ENCODE measurements at places on chromosomes 1 and 21. TPM values are rescaled to one million over a fixed set of nuclear protein-coding genes. Genes with fewer than 3 reads are reported as not detected.

Gene LORICRIN
- total RNA-seq = not detected

Gene S100A5
- total RNA-seq = not detected

Gene DTL
- 20.7 TPM for total RNA-seq

Gene LHX8
- total RNA-seq = 1.6 TPM

Gene TMEM54
- total RNA-seq = 12.8 TPM

Gene ADGRB2
- 13.4 TPM for total RNA-seq

Gene RRAGC
- total RNA-seq = 29.2 TPM

Gene MROH7
- total RNA-seq = 7.5 TPM

Gene RIPK4
- 8.8 TPM for total RNA-seq

Gene CRP
- not detected for total RNA-seq

Gene MAN1A2
- 85.8 TPM for total RNA-seq

Gene EXO1
- 7.9 TPM for total RNA-seq

- no peak for DNase-seq
Observed at GRCh38 chr1:29251164-29252124, 15.1 kb downstream of the PTPRU start.

GRCh38 chr1:38693759-38694158, 165.8 kb downstream of the RRAGC start:
- DNase-seq = no peak

DNA sequence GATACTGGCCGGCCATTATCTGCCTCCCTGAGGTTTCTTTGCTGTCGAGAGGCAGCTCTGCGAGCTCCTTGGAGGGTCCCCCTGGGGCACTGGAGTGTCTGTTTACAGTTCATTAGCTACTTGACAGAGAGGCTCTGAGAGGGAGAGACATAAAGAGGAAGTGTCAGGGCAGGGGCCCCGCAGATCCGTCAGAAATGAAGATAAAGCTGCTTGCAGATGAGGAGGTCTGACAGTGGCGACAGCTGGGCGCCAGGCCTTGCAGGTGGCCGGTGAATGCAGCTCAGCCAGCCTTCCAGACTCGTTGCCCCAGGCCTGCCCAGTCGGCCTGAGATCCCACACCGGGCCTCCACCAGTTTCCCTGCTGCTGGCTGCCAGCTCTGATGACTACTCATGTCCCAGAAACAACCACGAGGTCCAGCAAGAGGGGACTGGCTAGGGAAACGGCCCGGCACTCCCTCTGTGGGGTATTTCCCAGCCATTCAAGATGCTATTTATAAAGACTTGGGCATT, 84.7 kb downstream of the DISP3 start:
- DNase-seq = no peak

DNA sequence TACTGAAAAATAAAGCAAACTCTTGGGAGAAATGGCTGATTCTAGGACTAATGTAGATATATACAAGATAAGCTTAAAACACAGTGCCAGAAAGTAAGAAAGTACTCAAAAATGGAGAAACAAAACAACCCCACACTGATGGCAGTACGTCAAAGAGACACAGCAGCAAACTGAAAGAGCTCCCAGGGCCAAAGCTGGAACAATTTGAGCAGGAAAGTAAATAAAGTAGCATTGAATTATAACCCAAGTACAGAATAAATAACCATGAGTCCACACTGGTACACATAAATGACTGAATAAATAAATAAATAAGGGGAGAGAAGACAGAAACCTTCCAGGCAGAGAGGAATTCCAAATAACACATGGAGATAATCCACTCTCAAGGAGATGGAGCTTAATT, 120.9 kb downstream of the GLUL start:
- no peak for DNase-seq

GRCh38 chr1:91784616-91785015, 101.3 kb downstream of the TGFBR3 start:
- no peak for DNase-seq

- no peak for DNase-seq
Observed at GRCh38 chr1:31502926-31503511, 73.3 kb upstream of the TINAGL1 start.

DNA sequence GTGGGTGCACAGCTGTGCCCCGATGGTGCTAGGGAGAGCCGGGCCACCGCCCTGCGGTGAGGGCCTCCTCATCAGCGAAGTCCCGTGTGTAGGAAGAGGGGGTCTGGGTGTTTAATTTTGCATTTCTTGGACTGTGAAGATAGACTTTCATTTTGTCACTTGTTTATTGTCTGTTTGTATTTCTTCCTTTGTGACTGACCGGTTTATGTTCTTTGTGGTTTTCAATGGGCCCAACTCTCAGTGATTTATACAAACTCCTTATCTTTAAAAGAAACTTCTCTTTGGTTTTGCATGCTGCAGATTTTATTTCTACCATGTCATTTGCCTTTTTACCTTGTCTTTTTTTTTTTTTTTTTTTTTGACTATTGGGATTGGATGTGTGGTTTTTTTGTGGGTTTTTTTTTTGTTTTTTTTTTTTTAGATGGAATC, 65.1 kb downstream of the COL18A1 start:
- no peak for DNase-seq

- DNase-seq = no peak
Observed at GRCh38 chr1:155002464-155003226, at the start of gene ZBTB7B. ZBTB7B (plus strand) TSS chr1:155002802; CDS start chr1:155014661, 11,859 bp downstream.

DNA sequence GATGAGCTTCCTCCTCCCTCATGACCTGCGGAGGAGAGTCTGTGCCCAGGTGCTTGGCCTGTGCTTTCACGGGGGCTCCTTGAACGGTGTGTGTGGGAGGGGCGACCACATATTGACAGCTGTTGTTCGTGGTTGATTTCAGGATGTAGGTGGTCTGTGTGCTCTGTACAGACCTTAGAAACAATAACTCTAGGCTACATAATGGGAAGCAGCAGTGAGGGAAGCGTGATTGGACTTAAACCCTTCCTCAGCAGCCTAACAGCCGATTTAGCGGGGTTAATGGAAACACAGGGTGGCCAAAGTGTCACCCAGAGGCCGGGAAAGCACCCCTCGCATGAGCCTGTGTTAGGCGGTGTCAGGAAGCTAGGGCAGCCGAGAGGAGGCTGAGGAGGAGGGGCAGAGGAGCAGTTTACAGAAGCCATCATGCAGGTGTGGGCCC, 56.0 kb downstream of the TBCE start:
- no peak for DNase-seq

GRCh38 chr1:12568009-12568767, 49.8 kb downstream of the DHRS3 start:
- DNase-seq = no peak

Measured in urinary bladder (tissue), 4 donors.